ENCODE measurements at places on chromosomes 12 and 14.
A peak's percentile ranks its signal among the peaks of the same experiment; 100 is the strongest.

DNA sequence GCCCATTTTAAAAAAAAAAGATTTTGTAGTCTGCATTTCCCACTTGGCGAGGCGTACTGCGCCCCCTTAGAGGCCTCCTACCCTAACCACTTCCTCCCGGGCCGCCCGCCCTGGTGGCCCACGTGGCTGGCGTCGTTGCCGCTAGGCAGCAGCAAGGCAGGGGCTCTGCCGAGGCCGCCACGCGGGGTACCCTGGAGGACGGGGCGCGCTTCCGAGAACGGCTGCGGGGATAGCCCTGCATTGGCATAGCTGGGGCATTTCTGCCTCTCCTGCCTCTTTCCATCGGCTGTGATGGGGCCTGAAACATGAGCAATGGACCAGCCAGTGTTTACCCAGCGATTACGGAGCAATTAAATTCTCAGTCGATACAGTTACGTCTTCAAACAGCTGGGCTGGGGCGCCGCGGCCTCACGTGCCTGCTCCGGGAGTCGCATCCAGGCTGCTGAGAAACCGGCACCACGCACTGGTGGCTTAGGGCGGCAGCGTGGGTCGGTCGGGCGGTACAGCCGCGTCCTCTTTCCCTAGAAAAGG lies 38.0 kb downstream of the IQSEC3 start:
- peak; percentile 71 for DNase-seq

- DNase-seq: no peak
Measured at GRCh38 chr14:72278316-72278715, 346.1 kb downstream of the RGS6 start.

GRCh38 chr14:103423050-103423461 lies 37.8 kb downstream of the MARK3 start:
- no peak for DNase-seq

DNA sequence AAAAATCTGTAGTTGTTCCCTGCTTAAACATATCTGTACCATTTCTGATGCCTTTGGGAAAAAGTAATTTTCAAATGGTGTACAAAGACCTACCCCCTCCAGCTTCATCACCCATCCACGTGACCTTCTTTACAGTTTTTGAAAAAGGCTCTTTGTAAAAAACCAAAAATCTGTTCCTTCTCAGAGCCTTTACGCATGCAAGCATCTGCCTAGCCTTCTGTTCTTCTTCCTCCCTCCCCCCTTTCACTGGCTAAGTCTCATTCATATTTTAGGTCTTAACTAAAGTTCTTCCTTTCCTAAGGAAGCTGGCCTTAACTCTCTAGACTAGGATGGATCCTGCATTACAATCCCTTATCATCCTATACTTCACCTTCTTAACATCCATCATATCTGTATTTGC lies 10.4 kb downstream of the CAPRIN2 start:
- DNase-seq: no peak

DNA sequence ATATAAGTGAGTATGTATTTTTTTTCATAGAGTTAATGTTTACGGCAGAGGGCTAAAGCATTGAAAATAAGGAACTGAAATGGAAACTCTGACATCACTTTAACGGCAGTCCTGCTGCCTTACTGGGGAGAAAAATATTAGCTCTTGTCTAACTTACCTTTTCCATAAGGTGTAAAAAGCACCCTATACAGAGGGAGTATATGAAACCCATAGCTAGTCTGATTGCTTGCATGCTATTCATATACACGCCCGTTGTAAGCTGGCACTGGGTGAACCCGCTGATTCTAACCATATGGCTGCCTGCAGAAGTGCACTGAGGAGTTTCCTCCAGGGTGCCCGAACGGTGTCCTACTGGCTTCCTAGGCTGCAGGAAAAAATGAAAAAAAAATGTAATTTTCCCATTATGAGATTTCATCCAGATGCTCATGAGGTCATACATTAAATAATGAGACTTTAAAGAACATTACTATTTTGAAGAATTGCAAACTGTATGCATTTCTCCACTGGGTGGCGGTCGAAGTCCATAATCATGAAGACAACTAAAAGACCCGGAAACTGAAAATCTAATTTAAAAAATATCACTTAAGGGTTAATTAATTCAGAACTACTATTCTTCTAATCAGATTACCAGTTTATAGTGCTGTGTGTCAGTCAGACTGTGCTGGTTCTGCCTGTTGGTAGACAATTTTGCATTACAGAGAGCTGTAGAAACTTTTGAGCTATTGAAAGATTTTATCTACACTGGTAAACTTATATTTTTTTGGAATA lies 144.7 kb downstream of the ALX1 start:
- no peak for DNase-seq

GRCh38 chr12:44876544-44877410 lies 662 bp upstream of the NELL2 start:
- DNase-seq: peak; percentile 84

- DNase-seq: no peak
Measured at GRCh38 chr12:46412857-46413256, 40.3 kb upstream of the SLC38A2 start.

DNA sequence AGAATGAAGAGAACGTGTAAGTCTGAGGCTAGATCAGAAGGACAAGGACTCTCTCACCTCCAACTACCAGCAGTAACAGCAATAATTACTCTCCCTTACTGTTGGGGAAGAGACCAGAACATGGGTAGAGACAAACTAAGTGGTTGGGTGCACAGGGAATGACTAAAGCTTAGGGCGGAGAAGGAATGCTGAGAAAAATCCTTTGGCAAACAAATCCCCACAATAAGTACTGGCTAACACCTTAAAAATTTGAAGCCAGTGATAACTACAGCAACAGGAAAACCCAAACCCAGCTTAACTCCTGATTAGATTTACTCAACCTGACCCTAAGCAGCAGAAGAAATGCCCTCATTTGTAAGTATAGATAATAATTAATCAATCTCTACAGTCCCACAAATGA lies 759.0 kb downstream of the AACS start:
- DNase-seq: no peak

GRCh38 chr12:60259225-60259624 lies 663.4 kb downstream of the SLC16A7 start:
- no peak for DNase-seq

- DNase-seq: no peak
Measured at GRCh38 chr14:96094211-96094610, 55.0 kb downstream of the C14orf132 start.

- DNase-seq: no peak
Measured at GRCh38 chr14:76329951-76330350, 46.0 kb upstream of the ESRRB start.

- DNase-seq: no peak
Measured at GRCh38 chr12:1534748-1535147, 59.6 kb downstream of the FBXL14 start.

- no peak for DNase-seq
Measured at GRCh38 chr12:120225852-120226640, 25.1 kb upstream of the RPLP0 start.

DNA sequence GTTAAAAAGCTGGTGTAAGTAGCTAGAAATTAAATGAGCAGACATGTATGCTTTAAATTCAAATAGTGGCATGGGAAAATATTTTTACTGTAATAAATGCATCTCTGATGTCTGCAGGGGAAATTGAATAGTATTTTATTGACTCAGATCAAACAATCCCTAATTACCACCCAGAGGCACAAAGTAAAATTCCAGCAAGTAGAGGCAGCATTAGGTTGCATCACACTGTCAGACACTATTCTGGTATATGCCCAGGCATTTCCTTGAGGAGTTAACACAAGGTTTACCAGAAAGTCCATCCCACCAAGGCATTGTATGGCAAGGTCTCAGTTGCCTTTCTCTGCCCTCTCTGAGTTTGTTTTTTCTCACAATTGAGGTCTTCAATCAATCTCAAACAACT lies 201.6 kb upstream of the KITLG start:
- DNase-seq: no peak

DNA sequence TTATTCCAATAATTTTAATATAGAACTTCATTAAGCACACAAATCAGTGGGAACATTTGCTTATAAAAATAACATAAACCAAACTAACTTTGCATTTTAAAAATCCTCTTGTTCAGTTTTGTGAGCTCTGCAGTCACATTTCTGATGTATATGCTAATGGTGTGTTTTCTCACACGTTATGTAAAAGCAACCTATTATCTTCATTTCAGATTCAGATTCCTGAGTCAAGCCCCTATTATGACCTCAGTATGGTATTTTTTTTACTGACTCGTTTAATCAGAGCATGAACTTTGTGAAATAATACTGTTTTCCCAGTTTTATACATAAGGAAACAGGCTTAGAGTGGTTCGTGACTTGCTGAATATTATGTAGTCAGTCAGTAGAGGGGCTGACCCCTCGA lies 394.0 kb downstream of the TMEM117 start:
- no peak for DNase-seq

DNA sequence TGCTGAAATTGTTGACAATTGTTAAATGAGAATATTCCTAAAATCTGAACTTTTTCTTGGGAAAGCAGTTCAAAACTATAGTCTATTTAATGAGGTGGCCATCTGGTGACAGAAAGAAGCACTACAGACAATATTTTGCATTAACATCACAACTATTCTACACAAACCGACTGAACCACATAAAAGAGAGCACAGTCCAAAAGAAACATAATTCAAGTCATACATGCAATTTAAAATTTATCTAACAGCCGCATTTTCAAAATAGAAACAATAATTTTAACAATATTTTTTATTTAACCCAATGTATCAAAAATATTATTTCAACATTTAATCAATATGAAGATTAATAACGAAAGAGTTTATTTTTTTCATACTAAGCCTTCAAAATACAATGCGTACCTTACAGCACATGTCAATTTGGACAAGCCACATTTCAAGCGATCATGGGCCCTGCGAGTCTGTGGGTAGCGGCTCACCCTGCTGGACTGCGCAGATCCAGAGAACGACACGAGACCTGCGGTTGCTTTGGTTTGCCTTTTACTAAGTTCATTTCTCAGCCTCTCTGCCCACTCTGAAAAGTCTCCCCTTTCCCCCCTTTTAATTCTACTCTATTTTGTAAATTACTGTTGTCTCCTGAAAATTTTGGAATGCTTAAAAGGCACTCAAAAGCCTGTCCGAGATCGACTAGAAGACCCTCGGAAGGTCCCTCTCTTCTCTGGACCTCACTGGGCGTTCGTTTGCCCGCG lies 947 bp upstream of the LRRC9 start:
- no peak for DNase-seq

GRCh38 chr14:70289138-70289537 lies 70.3 kb downstream of the COX16 start:
- no peak for DNase-seq

DNA sequence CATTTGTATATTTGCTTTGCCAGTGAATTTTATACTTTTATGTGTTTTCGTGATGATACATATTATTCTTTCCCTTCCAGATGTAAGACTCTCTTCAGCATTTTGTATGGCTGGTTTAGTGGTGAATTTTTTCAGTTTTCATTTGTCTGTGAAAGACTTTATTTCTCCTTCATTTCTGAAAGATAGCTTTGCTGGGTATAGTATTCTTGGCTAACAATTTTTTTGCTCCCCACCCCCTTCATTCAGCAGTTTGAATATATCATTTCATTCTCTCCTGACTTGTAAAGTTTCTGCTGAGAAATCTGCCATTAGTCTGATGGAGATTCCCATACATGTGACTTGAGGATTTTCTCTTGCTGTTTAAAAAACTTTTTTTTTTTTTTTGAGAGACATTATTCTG lies 72.8 kb downstream of the ERC1 start:
- DNase-seq: no peak

- no peak for DNase-seq
Measured at GRCh38 chr14:59664741-59665140, 88.1 kb upstream of the CCDC175 start.
